ENCODE measurements at places on chromosomes 4 and X.

GRCh38 chrX:531611-531936, 99.0 kb upstream of the SHOX start:
- no peak for DNase-seq

DNA sequence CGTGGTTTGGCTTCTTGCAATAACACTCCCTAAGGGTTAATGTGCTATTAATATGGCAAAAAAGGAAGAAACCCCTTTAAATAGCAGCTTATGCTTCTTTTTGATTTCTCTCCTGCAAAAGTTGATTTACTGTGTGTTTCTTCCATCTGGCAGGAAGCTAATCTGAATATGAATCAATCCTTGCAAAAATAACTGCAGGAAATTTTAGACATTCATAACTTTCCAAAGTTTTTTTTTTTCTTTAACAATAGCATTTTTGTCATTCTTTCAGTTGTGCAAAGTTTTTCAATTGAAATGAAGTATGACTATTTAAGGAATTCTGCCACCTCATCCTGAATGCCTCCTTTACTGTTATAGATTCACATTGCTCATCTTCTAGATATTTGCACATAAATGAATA, 115.6 kb downstream of the SPANXA1 start:
- DNase-seq = no peak

- DNase-seq = no peak
Observed at GRCh38 chr4:15488658-15489470, 19.2 kb downstream of the CC2D2A start.

DNA sequence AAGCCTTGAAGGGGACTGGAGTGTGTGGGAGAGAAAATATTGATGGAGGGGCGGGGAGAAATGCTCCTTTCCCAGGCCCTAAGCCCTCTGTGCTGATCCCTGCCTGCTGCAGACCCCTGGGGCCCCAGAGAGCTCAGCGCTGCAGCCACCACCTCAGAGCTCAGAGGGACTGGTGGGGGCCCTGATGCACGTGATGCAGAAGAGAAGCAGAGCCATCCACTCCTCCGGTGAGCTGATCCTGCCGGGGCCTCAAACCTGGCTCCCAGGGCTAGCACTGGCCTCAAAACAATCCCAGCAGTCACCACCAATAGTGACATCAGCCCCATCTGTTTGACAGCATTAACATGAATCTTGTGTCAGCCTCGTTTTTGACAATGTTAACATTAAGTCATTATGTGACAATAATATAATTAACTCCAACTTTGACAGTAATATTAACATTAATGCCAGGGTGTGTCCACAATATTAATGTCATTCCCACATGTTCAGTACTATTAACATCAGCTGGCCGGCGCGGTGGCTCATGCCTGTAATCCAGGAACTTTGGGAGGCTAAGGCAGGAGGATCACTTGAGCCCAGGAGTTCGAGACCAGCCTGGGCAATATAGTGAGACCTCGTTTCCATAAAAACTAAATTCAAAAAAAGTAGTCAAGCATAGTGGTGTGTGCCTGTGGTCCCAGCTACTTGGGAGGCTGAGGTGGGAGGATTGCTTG, 5.8 kb downstream of the WAS start:
- DNase-seq = no peak

DNA sequence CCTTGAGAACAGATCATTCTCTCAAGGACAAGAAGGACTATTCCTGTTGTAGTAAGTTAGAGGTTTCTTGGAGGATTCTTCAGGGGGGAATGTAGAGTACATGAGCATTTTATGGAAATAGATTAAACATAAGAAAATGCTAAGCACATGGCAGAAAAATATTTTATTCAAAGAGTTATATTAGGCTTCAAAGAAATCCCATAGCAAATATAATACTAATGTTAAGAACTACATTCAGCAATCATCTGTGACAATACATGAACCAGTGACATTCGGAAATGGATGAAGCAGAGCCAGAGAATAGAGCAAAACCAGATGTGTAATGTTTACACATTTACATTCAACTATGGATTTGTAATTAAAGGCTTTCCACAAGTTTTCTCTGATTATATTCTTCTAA, 288.6 kb downstream of the NAF1 start:
- DNase-seq = no peak

DNA sequence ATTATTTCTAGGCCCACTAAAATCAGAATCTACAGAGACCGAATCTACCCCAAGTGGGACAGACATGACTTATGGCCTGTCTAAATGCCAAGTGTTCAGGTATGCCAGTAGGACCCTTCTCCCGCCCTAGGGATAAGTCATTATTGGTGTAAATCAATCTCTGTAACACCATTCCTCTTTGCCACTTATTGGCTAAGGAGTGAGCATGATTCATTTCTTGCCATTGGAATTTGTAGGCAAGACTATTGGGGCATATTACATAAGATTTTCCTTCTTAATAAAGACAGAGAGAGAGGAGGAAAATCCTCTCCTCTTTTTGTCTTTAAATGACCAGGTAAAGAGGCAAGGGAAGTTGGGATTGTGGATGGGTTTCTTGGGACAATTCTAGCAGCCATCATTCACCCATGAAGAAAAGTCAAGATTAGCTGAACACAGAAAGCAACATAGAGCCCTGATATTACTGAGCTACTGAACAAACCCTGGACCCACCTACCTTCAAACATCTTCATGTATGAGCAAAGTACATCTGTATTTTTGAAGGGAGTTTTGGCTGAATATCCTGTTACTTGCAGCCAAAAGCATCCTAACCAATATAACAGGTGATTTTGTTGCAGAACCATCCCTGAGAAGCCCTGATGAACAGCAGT, 2.6 kb downstream of the SLC9B2 start:
- DNase-seq = no peak

DNA sequence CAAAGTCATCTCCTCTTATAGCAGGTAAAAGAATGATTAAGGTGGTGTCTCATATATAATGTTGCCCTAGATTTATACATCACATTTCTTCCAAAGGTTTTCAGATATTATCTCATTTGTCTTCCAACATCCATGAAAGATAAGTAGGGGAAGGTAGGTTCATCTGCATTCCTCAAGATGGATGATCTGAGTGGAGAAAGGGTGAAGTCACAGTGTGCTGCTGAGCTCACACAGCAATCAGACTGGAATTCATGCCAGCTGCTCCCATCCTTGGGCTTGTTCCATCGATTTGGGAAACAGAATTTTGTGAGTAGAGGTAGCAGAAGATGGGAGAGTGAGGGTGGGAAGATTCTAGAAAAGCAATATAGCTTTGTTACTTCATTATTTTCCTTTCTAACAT, 482.4 kb downstream of the INPP4B start:
- no peak for DNase-seq

DNA sequence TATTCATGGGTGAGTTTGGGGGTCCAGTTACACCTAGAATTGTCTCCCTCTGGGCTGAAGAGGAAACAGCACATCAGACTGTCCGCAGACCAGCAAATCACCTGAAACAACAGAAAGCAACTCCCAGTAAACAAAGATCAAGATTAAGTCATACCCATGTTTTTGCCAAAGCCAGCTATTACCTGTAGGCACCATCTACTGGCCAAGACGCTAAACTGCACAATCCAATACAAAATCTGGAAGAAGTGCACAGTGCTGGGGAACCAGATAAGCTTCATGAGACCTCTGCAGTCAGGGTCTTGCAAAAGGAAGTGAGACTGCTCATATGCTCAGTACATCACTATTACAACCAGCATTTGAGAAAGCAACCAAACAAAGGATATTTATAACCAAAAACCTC, 157.5 kb upstream of the ITM2A start:
- no peak for DNase-seq

DNA sequence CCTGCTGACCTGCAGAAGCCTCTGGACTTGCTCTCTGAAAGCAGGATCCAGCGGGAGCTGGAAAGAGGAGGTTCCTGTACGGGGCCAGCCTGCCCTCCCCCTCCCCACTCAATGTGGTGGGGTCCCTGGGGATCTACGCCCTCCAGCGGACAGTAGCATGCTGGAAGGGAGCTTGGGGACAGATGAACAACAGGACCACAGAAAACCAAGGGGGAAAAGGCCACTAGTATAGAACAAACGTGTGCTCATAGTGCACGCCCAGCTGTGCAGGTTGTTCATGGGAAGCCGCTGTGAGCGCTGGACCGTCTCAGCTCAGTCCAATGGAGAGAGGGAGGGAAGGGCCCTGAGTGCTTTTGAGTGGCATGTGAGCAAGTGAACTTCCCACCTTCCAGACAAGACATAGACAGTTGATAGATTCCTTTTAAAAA, 15.8 kb downstream of the HMX1 start:
- no peak for DNase-seq

GRCh38 chrX:132740316-132741123, 217.9 kb downstream of the HS6ST2 start:
- DNase-seq = no peak

- no peak for DNase-seq
Observed at GRCh38 chr4:181478656-181479055, 764.5 kb upstream of the TENM3 start.

GRCh38 chrX:19388741-19389140, 45.0 kb downstream of the PDHA1 start:
- DNase-seq = no peak

DNA sequence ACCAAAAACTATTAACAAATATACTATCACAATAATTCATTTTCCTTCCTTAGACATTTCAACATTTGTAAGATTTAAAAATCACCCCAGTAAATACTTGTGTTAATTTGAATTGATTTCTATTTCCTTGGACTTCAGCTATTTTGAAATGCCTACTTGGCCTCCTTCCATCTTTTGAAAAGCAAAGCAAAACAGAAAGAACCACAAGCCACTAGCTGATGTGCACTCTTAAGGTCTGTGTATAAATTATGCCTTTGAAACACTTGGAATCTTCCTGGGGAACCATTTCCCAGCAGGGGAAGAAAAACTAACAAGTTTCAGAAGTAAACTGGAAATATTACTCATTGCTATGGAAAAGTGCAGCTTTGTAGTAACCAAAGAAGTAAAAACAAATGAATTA, 139.8 kb downstream of the CLCN4 start:
- no peak for DNase-seq

- DNase-seq = no peak
Observed at GRCh38 chrX:123625952-123626351, 106.9 kb downstream of the THOC2 start.

- no peak for DNase-seq
Observed at GRCh38 chr4:176758323-176758722, 34.4 kb downstream of the VEGFC start.

DNA sequence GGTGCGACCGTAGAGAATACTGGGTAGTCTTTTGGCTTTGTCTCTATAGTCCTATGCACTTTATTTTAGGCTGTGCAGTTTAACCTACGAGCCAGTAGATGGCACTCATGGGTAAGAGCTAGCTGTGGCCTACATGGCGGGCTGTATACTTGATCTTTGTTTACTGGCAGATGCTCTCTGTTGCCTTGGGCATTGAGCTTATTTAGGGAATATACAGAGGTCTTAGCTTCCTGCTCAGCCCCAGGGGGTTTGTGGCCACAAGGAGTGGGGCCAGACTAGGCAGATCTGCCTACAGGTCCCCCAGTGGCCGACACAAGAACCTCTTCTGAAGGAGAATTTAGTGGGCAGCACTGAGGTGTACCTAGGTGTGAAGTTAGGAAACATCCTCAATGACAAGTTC, 227.6 kb upstream of the HDX start:
- DNase-seq = no peak

DNA sequence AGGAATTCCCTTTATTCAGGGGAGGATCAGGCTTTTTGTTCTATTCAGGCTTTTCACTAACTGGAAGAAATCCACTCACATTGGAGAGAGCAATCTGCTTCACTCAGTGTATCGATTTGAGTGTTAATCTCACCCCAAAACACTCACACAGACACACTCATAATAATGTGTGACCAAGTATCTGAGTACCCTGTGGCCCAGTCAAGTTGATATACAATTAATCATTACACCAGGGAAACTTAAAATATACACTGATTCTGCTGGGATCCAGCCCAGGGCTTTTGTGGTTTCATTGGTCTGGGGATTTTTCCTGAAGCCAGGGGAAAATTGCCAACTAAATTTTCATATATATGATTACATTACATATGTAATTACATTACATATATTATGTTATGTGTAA, 44.0 kb upstream of the GATB start:
- no peak for DNase-seq

DNA sequence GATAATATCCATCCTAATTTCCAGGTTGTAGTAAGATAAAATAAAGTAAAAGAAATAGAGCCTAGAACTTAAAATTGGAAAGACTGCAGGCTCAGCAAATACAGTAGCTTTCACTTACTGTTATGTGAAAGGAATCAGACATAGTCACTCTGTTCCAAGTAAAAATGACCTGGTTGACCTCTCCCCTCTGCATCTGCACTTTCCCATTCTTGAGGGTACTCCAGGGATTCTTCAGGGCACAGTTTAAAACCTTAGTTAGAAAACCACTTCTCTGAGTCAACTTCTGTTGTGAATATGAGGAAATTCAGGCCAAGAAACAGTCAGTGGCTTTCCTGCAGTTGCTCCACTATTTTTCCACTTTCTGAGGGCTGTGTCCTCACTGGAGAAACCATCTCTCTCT, 42.9 kb downstream of the FRAS1 start:
- no peak for DNase-seq

GRCh38 chrX:40158036-40158706, 60.4 kb upstream of the BCOR start:
- peak; percentile 13 for DNase-seq

DNA sequence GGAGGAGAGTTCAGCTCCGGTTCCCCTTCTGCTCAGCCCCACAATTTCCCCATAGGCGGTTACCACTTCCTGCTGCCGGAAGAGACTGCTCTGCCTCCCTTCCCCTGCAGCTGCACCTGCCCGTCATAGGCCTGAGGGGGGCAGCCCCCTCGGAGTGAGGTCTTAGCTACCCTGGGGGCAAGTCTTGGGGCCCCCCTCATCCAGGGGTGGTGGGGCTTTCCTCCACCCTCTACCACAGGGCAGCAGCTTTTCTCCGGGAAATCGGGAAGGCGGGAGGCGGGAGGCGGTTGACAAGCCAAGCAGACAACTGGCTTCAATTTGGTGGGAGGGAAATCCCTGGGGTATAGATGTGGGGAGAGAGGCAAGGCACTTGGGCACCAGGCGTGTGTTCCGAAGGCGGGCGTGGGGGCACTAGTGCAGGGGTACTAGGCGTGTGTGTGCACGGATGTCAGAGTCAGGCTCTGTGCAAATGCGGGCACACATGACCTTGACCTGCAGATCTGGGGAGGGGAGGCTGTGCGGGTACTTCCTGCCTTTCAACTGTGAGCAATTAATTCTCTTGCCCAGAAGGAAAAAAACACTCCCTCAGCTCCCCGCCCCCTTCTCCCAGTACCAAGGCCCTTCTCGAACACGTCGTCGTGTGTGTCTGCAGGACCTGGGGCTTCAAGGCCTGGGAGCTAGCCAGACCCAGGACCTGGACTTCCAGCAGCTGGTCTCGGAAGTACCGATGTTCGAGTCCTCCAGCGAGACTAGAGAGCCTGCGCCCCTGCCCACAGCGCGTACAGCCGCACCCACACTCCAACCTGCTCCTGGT, 1.0 kb upstream of the ARHGAP4 start:
- DNase-seq = peak; percentile 57

- DNase-seq = no peak
Observed at GRCh38 chr4:113641025-113641431, 120.5 kb downstream of the CAMK2D start.
